DND-41 (cell line): ENCODE measurements at places on chromosomes 13 and 19.
A peak's percentile ranks its signal among the peaks of the same experiment; 100 is the strongest.

GRCh38 chr19:50461066-50461875, 15.0 kb upstream of the EMC10 start:
- peak; percentile 60 for DNase-seq

DNA sequence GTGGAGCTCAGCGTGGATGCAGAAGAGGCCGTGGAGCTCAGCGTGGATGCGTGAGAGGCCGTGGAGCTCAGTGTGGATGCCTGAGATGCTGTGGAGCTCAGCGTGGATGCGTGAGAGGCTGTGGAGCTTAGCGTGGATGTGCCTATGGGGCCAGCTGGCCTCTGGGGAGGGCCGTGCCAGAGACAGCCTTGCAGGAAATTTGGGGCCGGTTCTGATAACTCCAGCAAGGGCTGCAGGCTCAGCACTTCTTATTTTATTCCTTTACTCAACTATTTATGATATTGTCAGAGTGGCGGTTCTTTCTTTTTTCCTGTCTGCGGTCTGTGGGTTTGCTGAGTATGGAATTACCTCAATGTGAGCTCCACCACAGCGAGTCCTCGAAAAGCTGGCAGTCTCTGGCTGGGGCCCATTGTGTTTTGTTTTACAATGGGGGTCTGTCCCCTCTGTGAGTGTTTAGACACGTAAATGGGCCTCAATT, 17.8 kb upstream of the TMEM255B start:
- DNase-seq, result peak; percentile 56

- DNase-seq, result no peak
Observed at GRCh38 chr19:28327905-28328304, 885.0 kb downstream of the UQCRFS1 start.

GRCh38 chr19:418761-419671, 10.1 kb upstream of the C2CD4C start:
- DNase-seq, result no peak

- DNase-seq, result no peak
Observed at GRCh38 chr13:96822895-96823294, 171.4 kb downstream of the OXGR1 start.

- no peak for DNase-seq
Observed at GRCh38 chr13:98921786-98922185, 56.1 kb downstream of the DOCK9 start.

GRCh38 chr13:28137596-28137995, 749 bp upstream of the PAN3 start:
- no peak for DNase-seq

- no peak for DNase-seq
Observed at GRCh38 chr13:72463561-72463960, 263.9 kb downstream of the MZT1 start.

- no peak for DNase-seq
Observed at GRCh38 chr13:67742478-67742877, 512.3 kb upstream of the PCDH9 start.

- DNase-seq, result no peak
Observed at GRCh38 chr19:10562609-10563008, 3.2 kb downstream of the KRI1 start.
